ENCODE measurements at places on chromosomes 2 and 18. TPM values are rescaled to one million over a fixed set of nuclear protein-coding genes. Genes with fewer than 3 reads are reported as not detected.

DNA sequence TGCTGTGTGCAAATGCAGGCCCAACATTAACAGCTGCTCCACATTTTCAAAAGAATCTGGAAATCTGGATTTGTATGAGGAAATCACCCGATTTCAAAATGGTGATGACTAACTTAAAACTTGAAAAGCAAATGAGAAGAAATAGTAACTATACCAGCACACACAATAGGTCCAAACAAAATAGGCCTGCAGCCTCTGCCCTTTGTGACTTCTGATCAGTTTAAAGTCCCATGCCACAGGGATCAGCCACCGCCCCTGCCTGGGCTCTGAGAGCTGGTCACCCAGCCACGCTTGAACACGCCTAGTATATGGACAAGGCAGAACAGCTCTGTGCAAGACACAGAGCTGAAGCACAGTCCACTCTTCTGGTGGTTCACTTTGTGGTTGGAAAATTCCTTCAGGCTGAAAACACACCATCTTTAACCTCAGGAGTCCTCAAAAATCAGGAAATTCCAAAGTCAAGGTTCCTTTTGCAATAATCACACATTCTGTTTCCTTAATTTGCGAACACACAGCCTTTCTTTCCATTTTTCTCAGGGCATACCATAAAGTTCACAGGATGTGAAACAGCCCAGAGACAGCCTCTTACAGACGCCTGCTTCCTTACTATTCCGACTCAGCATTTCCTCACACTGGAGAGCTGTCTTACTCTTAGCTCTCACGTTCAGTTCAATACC is 150.1 kb upstream of the RIOK3 start:
- no peak for DNase-seq

CFC1 gene
- not detected for total RNA-seq

GRCh38 chr2:160426604-160427003 is 67.0 kb downstream of the RBMS1 start:
- DNase-seq = no peak

DNA sequence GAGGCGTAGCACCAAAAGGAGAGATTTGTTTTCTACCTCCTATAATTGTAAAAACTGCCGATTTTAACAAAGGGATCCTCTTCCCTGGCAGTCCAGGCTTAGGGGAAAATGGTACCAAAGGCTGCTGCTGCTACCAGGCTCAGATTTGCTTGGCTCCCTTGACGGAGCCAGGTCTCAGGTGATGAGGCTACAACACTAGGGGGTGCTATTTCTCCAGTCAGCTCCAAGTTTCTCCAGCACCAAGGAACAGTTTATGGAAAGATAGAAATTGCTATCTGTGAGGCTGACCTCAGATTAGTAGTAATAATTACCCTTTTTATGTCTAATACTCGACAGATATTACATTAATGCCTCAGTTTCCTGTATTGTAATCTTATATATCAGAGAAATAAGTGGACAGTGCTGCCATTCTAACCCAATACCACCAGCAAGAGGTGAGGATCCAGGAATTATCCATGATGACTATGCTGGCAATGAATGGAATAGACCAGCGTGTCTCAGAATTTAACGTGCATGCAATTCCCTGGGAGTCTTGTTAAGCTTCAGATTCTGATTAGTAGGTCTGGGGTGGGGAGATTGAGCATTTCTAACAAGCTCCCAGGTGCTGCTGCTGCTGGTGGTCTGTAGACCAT is 111.3 kb downstream of the ESCO1 start:
- no peak for DNase-seq

DNA sequence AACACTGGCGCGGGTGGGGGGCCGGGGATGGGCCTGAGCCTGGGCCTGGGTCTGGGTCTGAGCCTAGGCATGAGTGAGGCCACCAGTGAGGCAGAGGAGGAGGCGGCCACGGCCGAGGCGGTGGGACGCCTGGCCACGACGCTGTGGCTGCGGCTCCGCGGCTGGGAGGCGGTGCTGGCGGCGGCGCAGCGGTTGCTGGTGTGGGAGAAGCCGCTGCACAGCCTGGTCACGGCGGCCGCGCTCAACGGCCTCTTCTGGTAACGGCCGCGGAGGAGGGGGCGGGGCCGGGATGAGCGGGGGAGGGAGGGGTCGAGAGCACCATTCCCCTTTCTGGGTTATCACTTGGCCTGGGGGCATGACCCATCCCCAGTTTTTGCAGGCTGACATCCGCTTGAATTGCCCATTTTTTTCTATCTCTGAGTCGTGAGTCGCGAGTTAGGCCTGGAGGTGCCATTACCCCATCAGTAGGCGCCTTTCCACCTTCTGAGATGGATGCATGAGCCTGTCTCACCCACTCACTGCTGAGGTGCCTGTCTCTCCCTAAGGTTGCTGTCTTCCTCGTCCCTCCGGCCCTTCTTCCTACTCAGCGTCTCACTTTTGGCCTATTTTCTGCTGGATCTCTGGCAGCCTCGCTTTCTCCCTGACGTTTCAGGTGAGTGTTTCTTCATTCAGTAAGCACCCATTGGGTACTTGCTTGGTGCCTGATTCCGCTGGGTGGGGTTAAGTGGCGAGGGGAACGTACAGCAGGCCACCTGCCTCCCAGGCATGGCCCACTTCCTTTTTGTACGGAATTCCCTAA is 501 bp downstream of the RETREG2 start:
- peak; percentile 91 for DNase-seq

- DNase-seq = peak; percentile 49
Observed at GRCh38 chr18:8426401-8426800, 182.8 kb upstream of the RAB12 start.

AKAIN1 gene
- not detected for total RNA-seq

GRCh38 chr2:86037141-86037794 is 68.4 kb downstream of the POLR1A start:
- DNase-seq = no peak

DNA sequence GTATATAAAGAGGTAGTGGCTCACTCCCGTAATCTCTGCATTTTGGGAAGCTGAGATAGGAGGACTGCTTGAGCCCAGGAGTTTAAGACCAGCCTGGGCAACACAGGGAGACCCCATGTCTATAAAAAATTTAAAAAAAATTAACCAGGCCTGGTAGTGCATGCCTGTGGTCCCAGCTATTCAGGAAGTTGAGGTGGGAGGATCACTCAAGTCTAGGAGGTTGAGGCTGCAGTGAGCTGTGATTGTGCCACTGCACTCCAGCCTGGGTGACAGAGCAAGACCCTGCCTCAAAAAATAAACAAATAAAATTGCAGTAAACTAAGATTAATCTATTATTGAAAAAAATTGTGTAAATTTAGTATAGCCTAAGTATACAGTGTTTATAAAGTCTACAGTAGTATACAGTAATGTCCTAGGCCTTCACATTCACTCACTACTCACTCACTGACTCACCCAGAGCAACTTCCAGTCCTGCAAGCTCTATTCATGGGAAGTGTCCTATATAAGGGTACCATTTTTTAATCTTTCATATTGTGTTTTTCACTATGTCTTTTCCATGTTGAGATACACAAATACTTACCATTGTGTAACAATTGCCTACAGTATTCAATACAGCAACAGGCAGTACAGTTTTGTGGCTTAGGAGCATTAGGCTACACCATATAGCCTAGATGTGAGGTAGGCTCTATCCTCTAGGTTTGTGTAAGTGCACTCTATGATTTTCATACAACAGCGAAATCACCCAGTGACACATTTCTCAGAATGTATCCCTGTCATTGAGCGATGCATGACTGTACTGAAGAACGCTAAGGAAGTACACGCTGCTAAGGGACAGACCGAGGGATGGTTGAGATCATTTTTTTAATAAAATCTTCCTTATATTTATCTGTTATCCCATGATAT is 10.4 kb upstream of the MAP4K3 start:
- no peak for DNase-seq

DNA sequence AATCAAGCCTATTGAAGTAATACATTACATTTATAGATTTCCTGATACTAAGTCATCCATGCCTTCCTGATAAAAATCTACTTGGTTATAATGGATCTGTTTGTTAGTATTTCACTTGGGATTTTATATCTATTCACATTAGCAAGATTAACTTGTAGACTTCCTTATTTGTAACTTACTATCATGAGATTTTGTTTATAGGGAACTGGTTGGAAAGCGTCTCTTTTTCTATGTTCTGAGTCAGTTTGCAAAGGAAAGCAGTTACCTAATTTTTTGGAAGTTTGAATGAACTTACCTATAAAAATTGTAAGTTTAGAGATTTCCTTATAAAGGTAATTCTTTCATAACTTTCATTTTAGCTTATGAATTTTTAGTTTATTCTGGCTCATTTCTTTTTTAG is 141.4 kb downstream of the SMAD7 start:
- DNase-seq = no peak

DNA sequence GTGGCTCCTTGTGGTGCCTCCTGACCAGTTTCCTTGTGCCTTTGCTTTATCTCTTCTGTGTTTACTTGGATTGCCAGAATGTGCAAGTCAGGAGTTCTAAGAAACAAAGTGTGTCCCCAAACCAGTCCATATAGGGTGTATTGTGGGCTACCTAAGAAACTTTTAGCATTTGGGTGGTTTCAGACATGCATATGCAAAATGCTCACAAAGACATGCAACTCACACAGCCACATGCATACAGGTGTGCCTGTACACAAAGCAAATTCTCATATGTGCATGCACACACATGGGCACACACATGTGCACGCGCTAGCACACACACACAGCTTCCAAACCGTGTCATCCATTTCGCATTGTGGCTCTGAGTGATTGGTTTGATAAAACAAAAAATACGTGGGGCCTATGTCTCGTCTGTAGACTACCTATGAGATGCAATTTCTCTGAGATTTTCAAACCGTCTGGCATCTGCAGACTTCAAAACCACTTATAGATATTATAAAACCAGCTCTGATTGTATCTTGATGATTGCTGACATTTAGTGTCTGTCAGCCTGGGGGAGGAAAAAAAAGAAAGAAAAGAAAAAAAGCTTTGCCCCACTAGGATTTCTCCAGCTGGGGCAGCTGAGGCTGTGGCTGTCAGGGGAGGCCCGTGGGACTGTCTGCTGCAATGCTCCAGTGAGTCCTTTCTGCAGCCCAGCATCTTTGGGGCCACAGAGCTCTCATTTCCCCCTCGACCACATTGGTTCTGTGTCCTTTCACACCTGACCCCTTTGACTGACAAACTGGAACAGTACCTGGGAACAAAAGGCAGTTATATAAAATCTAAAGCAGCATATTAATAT is 556.1 kb downstream of the CMPK2 start:
- no peak for DNase-seq

GRCh38 chr2:152513681-152514080 is 178.7 kb downstream of the FMNL2 start:
- no peak for DNase-seq

- DNase-seq = peak; percentile 76
Observed at GRCh38 chr18:36322408-36322728, 24.9 kb downstream of the FHOD3 start.

DNA sequence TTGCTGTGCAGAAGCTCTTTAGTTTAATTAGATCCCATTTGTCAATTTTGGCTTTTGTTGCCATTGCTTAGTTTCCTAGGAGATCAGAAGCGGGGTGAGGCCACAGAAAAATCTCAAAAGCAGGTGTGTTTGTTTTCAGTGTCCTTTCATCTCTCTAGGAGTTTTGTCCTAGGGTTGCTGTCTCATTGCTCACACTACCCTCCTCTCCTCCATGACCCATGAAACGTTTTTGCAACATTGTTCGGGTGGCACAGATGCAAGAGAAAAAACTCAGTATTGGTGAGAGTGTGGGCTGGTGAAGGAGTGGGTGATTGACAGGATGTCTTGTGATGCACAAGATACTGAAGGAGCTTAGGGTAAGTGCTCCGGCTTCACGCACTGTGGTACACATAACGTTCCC is 103.6 kb downstream of the LYPD1 start:
- DNase-seq = no peak

DNA sequence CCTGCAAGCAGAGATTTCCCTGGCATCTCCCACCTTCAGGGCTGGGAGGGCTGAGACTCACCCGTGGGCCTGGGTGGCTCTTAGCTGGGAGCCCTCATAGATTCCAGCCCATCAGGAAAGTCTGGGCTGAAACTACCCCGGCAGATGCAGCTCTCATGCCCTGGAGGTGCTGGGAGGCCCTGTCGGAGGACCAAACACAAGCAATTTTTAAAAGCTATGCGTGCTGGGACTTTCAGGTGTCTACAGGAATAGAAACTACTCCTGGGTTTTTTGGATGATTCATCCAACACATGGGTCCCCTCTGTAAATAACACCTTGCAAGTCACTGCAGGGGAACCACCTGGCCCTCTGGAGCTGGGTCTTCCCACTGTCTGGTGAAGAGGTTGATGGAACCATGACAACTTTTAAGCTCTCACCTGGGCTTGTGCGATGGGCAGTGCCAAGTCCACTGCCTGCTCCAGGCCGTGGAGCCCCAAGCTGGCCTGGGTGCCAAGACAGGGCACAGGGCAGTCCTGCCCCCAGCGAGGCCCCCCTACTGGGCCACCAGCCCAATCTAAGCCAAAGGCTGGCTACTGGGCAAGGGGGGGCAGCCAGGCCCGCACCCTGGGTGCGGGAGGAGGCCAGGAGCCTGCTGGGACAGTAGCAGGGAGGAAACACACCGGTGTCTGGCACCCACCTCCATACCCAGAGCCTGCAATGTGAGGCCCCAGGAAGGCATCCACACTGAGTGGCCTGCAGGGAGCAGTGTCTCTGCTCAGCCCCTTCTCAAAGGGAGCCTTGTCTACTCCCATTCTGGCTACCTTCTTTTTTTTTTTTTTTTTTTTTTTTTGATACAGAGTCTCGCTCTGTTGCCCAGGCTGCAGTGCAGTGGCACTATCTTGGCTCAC is 1.1 kb upstream of the GPR55 start:
- DNase-seq = no peak
